SIG-M5 (cell line): ENCODE measurements at places on chromosomes 2 and 18.

- no peak for DNase-seq
Measured at GRCh38 chr2:99152199-99152895, 2.4 kb downstream of the TSGA10 start.

DNA sequence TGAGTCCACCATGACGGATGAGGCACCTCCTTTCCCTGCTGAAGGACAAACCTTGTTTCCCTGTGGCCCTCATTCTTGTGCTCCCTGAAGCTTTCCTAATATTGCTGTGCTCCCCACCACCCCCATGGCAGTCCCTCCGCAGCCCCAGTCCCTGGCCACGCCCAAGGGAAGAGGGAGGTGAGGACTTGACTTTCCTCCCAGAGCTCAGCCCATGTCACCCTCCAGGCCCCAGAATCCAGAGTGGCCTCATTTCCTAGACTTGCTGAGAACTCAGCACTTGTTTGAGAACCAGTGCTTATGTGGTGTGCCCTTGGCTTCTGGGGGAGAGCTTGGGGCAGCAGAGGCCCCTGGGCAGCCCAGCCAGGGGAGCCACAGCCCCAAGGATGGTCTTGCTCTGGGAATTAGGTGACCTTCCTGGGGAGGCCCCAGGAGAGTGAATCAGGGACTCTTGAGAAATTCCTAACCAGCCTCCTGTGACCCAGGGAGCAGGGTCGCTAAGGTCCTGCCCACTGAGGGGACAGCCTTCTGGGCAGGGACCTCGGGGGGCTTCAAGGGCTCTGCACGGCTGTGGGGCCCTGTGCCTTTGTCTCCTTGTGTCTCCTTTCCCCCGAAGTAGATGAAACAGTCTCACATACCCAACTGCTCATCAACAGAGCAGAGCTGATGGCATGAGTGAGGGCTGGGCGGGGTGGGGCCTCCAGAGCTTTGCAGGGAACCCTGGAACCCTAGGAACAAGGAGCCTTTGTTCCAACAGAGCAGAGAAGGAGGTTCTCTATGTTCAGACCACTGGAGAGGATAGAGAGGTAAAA, 27.9 kb downstream of the PSD4 start:
- no peak for DNase-seq

- no peak for DNase-seq
Measured at GRCh38 chr2:18402-19271, 27.7 kb downstream of the FAM110C start.

- no peak for DNase-seq
Measured at GRCh38 chr18:10030816-10031541, 117.2 kb downstream of the VAPA start.

DNA sequence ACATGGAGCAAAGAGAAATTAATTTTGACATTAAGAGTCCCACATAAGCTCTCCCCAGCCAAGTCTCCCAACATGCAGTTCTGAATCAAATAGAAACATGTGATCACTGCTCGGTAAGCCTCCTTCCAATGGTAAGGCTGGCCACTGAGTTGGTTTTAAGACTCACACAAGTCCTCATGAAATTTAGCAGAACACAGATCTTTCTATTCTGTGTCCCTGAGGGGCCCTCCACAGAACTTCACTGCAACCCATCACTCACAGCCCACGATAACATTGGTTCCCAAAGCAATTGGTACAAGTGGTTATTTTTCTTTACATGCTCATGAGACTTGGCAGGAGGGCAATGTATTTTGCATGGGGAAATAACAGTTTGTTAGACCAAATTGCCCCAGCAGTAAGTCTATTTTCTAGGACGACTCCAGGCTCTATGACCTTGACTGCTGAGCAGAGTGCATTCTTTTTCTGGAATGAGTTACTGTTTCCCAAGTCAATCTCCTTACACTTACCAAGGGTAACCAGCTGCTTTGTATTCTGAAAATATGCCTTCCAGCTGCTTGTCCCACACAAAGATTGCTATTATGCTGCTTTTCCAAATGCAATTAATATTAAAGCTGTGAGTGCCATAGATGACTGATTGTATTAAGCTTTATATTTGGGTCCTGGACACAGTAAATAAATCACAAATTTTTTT, 142.3 kb upstream of the TANK start:
- no peak for DNase-seq

DNA sequence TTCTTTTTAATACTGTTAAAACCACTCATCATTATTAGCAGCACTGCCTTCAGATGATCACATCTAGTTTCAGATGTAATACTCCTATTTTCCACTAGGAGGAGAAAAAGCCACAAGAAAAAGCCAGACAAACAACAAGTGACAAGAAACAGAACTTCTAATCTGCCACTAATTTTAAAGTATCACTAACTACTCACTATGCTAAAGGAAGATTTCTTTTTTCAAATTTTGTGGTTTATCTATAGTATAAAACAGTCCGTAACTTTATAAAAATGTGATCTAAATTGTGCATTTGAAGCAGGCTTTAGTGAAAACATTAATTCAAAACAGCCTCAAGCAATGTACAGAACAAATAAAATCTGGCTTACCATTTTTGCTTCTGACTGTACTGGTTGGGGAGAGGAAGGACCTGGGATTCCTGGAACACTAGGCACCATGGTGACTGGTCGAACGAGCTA, 56.8 kb downstream of the ATF2 start:
- DNase-seq: peak; percentile 11

- DNase-seq: no peak
Measured at GRCh38 chr2:122135021-122135937, 379.8 kb downstream of the TSN start.

DNA sequence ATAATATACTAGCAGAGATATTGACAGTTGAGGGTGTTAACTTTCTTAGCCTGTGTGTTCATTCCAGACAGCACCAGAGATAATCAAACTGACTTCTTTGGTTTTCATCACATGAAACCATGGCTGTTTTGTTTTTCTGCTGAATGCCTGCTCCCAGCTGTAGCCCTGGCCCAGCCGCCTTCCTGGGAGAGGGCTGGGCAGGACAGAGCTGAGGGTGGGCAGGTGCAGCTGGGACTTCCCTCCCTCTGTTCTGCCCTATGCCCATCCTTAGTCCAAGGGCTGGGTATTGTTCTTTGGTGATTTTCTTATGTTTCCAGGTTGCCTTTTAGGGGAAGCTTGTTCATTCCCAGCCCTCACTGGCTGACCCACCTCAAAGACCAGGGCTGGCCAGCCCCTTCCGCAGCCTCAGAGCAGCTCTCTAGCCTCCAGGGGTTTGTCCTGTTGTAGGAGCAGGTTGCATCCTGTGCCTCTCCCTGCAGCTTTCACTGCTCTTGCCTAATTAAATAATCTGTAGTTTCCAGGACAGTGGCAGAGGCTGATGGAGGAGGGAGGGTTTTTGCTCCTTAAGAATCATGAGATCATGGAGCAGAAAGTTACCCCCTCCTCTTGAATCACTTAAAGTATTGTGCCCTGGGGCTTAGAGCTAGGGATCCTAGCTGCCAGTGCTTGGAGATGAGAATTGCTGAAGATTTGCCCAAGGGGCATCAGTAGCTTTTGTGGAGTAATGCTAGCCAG, 61.4 kb downstream of the MTCL1 start:
- DNase-seq: no peak

GRCh38 chr18:46502444-46502843, 154.6 kb downstream of the LOXHD1 start:
- DNase-seq: no peak

DNA sequence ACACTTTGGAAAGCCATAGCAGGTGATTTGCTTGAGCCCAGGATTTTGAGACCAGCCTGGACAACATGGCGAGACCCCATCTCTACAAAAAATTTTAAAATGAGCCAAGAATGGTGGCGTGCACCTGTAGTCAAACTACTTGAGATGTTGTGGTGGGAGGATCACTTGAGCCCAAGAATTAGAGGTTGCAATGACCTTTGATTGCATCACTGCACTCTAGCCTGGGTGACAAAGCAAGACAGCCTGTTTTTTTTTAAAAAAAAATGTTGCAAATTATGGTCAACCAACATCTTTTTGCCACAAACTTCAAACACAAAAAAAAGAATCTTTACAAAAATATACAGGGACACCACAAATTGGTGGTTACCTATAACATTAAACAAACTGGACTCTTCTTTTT, 40.3 kb downstream of the MEX3C start:
- DNase-seq: no peak

DNA sequence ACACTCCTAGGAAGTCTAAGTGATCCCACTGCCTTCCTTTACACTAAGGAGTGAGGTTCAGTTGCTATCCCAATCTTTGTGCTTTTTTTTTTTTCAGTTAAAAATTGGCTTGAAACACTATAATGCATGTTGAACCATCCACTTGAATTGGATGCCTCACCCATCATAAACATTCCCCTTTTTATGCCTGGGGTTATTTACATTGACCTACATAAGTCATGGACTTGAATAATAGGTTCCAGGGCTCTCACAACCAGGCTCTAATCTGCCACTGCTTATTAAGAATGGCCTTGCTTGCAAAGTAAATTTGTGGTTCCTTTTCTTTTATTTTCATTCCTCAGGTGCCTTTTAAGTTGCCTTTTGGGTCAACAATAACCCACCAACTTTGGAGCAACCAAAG, 236.1 kb upstream of the MEIS1 start:
- no peak for DNase-seq

- no peak for DNase-seq
Measured at GRCh38 chr2:230650585-230651137, 62.0 kb upstream of the CAB39 start.
